Suprapubic skin (tissue), 4 donors: ENCODE measurements at places on chromosomes 7 and 10. TPM values are rescaled to one million over a fixed set of nuclear protein-coding genes. Genes with fewer than 3 reads are reported as not detected.

GRCh38 chr7:142329062-142329790 lies 71.4 kb upstream of the PRSS58 start:
- no peak for DNase-seq
- no peaks in the 10 kb centered on the region for H3K4me1 ChIP-seq
- H3K27me3 ChIP-seq, result peaks cover 12% of the 10 kb centered on the region

GRCh38 chr7:139393621-139394211 lies 34.0 kb downstream of the LUC7L2 start:
- no peaks in the 10 kb centered on the region for H3K27me3 ChIP-seq
- H3K36me3 ChIP-seq, result peaks cover 33% of the 10 kb centered on the region
- peaks cover 6% of the 10 kb centered on the region for H3K4me1 ChIP-seq
- H3K4me3 ChIP-seq, result no peak overlapping the region
- H3K27ac ChIP-seq, result no peak overlapping the region

DNA sequence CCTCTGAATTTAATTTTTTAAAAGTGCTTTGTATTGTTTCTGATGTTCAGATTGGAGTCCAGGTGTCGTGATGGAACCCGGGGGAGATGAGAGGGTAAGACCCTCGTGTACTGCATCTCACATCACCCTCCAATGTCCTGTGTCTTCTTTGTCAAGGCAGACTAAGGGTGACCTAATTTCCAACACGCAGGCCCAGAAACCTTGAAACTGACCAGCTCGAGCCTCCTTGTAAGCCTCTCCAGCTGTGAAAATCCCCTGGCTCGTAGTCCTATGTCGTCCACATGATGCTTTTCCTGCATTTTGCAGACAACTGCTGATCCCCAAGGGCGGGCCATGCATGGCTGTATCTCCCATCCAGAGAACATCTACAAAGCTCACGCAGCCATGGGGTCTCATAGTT lies 220.2 kb downstream of the ARHGAP12 start:
- DNase-seq, result no peak
- H3K27ac ChIP-seq, result peak overlapping the region; percentile 83
- peaks cover 29% of the 10 kb centered on the region for H3K4me1 ChIP-seq

- no peaks in the 10 kb centered on the region for H3K36me3 ChIP-seq
- no peaks in the 10 kb centered on the region for H3K27me3 ChIP-seq
- H3K4me1 ChIP-seq, result no peaks in the 10 kb centered on the region
- no peak overlapping the region for H3K4me3 ChIP-seq
- no peak for DNase-seq
Measured at GRCh38 chr10:116472891-116473290, 45.2 kb downstream of the PNLIPRP3 start.

DNA sequence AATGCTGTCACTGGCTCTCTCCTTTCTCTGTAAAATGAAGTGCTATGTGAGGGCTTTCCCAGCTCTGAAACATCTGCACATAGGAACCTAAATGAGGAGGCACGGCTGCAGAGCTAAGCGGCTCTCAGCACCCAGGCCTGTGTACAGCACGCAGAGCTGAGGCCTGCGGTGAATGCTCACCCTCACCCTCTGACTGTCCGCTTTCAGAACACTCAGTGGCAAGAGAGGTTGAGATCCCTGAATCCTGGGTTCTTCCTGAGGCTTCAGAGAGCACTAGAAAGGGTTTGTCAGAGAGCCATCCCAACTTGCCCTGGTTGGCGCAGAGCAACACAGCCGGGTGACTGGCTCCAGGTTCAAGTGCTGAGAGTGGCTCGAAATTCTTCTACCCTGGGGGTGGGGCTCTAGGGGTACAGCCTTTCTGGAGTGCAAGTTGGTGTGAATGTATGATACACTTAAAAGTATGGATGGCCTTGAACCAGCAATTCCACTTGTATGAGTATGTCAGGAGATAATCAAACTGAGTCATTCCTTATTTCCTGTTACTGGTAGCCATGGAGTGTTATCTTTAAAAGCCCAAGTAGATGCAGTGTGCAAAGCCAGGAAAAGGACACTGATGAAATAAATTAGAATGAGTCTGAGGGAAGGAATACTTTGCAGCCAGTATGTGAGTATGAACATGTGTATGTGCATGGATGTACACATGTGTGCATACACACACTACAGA lies 1.7 kb upstream of the CCDC201 start:
- no peak overlapping the region for H3K4me3 ChIP-seq
- no peaks in the 10 kb centered on the region for H3K4me1 ChIP-seq
- DNase-seq, result no peak
- H3K27ac ChIP-seq, result no peak overlapping the region
- no peaks in the 10 kb centered on the region for H3K27me3 ChIP-seq

DNA sequence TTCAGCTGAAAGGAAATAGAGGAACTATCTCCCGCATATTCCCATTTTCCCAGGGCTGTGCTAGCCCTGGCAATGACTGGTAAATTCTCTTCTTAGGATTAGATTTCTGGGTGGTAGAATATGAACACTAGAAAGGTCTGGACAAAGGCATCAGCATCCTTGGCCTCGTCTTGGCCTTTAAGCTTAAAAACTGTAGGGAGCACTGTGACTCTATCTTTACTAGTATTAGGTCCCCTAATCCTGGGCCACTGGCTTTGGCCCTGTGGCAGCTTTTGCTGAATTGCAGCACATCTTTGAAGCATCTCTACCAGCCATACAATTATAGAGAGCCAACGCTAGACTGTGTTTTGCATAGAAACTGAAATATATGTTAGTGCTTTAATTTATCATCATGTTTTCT lies 41.5 kb upstream of the EBLN1 start:
- H3K27ac ChIP-seq, result no peak overlapping the region
- DNase-seq, result no peak
- H3K36me3 ChIP-seq, result no peaks in the 10 kb centered on the region
- H3K27me3 ChIP-seq, result no peaks in the 10 kb centered on the region

DNA sequence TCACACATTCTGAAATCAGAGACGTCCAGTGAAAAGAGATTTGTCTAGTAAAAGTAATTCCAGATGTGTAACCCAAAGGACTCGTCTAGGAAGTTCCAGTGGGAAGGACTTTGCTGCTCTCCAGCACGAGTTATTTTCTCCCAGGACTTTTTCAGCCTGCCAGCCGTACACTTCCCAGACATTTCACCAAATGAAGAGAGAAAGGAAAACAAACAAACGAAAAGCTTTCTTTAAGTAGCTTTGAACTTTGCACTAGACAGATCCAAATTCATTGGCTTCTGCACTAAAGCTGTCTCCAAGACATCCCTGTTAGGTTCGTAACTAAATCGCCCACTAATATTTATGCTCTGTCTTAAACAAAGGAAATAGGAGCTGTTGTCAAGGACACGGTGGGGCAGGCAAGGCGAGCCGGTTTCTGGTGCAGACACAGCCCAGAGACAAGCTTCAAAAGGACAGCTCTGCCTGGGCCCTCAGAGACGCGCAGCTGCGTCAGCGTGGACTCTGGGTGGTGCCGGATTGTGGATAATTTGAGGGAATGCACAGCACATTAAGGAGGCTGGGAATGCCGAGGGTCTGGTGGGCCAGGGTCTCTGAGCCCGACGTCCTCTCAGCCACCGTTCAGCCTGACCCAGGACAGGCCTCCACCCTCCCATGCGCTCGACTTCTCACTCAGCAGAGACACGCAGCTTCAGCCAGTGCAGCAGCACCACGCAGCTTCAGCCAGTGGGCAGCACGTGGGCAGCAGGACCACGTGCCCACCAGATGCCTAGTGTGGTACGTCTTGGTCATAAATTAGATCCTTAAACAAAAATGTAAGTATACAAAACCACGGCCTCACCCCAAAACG lies 64.1 kb upstream of the INSIG1 start:
- H3K4me1 ChIP-seq, result no peaks in the 10 kb centered on the region
- no peaks in the 10 kb centered on the region for H3K27me3 ChIP-seq
- no peak overlapping the region for H3K27ac ChIP-seq
- no peak for DNase-seq
- H3K36me3 ChIP-seq, result no peaks in the 10 kb centered on the region
- no peak overlapping the region for H3K4me3 ChIP-seq

GRCh38 chr10:22669163-22669711 lies 45.1 kb downstream of the PIP4K2A start:
- H3K27ac ChIP-seq, result no peak overlapping the region
- no peaks in the 10 kb centered on the region for H3K36me3 ChIP-seq
- no peak for DNase-seq
- peaks cover 9% of the 10 kb centered on the region for H3K4me1 ChIP-seq
- H3K27me3 ChIP-seq, result no peaks in the 10 kb centered on the region

GRCh38 chr7:27991006-27991528 lies 189.5 kb downstream of the JAZF1 start:
- H3K36me3 ChIP-seq, result no peaks in the 10 kb centered on the region
- no peak overlapping the region for H3K27ac ChIP-seq
- no peaks in the 10 kb centered on the region for H3K27me3 ChIP-seq

- no peak overlapping the region for H3K4me3 ChIP-seq
- H3K27ac ChIP-seq, result no peak overlapping the region
- DNase-seq, result no peak
Measured at GRCh38 chr7:51012569-51013217, 230.0 kb upstream of the GRB10 start.

DNA sequence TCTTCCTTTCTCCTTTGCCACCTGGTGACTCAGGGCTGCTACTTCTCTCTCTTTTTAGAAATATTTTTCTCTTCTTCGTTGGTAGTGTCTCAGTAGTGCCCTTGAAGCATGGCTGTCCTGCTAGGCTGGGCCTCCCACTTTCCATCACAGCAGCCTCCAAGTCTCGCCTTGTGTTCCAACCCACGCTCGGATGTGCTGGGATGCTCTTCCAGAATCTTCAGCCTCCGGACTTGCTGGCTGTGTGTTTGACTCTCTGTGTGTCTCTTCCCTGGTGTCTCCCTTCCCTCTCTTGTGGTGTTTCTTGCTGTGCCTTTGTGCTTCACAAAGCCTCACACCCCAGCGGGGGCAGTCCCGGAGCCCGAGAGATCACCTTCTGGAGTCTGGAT lies 100.5 kb downstream of the INPP5A start:
- H3K27me3 ChIP-seq, result no peaks in the 10 kb centered on the region
- H3K36me3 ChIP-seq, result no peaks in the 10 kb centered on the region
- H3K4me3 ChIP-seq, result no peak overlapping the region
- DNase-seq, result peak; percentile 49

DNA sequence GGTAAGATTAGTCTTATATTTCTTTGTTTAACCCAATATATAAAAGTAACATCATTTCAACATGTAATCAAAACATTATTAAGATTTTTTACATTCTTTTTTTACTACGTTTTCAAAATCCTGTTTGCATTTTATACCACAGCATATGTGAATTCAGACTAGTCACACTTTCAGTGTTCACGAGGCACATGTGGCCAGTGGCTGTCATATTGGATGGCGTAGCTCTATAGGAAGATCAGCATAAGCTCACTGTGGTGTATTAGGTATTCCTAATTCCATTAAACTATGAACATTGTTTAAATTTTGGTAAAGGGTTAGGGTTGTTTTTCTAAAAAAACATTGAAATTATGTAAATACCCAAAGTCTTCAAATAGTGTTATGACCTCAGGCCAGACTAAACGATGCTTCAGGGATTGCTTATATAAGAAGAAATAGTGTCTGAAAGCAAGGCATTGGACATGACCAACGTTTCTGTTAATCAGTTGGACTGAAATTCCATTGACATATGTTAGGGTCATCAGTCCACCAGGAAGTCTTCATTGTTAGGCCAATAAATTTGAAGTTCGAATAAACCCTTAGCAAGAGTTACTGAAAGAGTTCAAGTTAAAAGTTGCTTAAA lies 97.0 kb downstream of the BICC1 start:
- no peak overlapping the region for H3K4me3 ChIP-seq
- DNase-seq, result no peak
- no peaks in the 10 kb centered on the region for H3K36me3 ChIP-seq
- no peaks in the 10 kb centered on the region for H3K4me1 ChIP-seq

DNA sequence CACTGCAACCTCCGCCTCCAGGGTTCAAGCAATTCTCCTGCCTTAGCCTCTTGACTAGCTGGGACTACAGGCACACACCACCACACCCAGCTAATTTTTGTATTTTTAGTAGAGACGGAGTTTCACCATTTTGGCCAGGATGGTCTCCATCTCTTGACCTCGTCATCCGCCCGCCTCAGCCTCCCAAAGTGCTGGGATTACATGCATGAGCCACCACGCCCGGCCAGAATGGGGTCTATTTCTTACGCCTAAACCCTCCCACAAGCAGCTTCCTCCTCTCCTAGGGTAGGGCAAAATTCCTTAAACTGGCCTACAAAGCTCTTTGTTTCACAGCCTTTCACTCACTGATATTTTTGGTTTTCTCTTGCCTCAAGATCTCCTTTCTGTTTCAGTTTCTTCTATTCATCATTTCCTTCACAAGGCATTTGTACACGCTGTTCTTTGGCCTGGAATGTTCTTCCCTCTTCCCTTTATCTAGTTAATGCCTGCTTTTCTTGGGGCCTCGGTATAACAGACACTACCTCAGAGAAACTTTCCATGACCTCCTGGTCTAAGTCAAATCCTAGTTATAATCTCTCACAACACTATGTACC lies 6.7 kb downstream of the CPEB3 start:
- no peak overlapping the region for H3K4me3 ChIP-seq
- no peaks in the 10 kb centered on the region for H3K27me3 ChIP-seq
- no peak overlapping the region for H3K27ac ChIP-seq
- no peak for DNase-seq
- no peaks in the 10 kb centered on the region for H3K36me3 ChIP-seq

- H3K4me1 ChIP-seq, result peaks cover 4% of the 10 kb centered on the region
- H3K27me3 ChIP-seq, result no peaks in the 10 kb centered on the region
- no peak overlapping the region for H3K4me3 ChIP-seq
- H3K27ac ChIP-seq, result no peak overlapping the region
Measured at GRCh38 chr7:32058002-32058401, 12.2 kb downstream of the PDE1C start.

GRCh38 chr7:155843426-155844018 lies 31.3 kb upstream of the SHH start:
- H3K36me3 ChIP-seq, result no peaks in the 10 kb centered on the region
- H3K27ac ChIP-seq, result no peak overlapping the region
- H3K4me1 ChIP-seq, result no peaks in the 10 kb centered on the region
- DNase-seq, result peak; percentile 69
- peaks cover 33% of the 10 kb centered on the region for H3K27me3 ChIP-seq

GRCh38 chr10:24493165-24493564 lies 230.5 kb downstream of the ARHGAP21 start:
- H3K4me3 ChIP-seq, result no peak overlapping the region
- peaks cover 7% of the 10 kb centered on the region for H3K4me1 ChIP-seq
- H3K27ac ChIP-seq, result no peak overlapping the region
- H3K36me3 ChIP-seq, result peaks cover 12% of the 10 kb centered on the region

DNA sequence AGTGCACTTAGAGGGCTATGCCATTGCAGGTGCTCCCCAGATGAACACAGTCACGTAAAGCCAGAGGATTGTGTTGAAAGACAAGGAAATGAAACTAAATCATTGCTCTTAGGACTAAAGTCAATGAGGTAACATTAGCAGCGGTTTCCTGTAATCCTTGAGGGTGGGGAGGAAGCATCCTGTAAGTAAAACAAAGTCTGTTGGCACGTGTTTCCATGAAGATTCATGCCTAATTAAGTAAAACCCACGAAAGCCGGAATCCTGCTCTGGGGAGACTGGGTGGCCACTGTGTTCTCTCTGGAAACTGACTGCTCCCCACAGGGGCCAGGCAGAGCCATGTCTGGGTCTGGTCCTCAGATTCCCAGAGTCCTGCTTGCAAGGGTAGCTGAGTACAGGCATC lies 18.3 kb downstream of the STEAP1B start:
- no peak overlapping the region for H3K4me3 ChIP-seq
- H3K36me3 ChIP-seq, result no peaks in the 10 kb centered on the region
- H3K27me3 ChIP-seq, result no peaks in the 10 kb centered on the region
- no peak overlapping the region for H3K27ac ChIP-seq
- H3K4me1 ChIP-seq, result peaks cover 19% of the 10 kb centered on the region

RPEL1 gene
- total RNA-seq, result not detected

FAM25A gene
- 593 TPM for total RNA-seq

RRP12 gene
- total RNA-seq, result 49.3 TPM

CTAGE4 gene
- 11.7 TPM for total RNA-seq

CCL24 gene
- total RNA-seq, result 2.6 TPM

AFAP1L2 gene
- total RNA-seq, result 16.1 TPM
